Esophagus squamous epithelium (tissue), 5 donors: ENCODE measurements at places on chromosomes 7 and 10.

GRCh38 chr10:30057421-30057841 is 2.0 kb downstream of the JCAD start:
- no peak for DNase-seq

GRCh38 chr10:6781133-6781770 is 201.2 kb upstream of the PRKCQ start:
- no peak for DNase-seq

- no peak for DNase-seq
These were observed 476 bp upstream of the ZNF33B start for GRCh38 chr10:42638821-42639270.

- no peak for DNase-seq
These were observed 100.6 kb downstream of the FAM204A start for GRCh38 chr10:118241229-118242137.

DNA sequence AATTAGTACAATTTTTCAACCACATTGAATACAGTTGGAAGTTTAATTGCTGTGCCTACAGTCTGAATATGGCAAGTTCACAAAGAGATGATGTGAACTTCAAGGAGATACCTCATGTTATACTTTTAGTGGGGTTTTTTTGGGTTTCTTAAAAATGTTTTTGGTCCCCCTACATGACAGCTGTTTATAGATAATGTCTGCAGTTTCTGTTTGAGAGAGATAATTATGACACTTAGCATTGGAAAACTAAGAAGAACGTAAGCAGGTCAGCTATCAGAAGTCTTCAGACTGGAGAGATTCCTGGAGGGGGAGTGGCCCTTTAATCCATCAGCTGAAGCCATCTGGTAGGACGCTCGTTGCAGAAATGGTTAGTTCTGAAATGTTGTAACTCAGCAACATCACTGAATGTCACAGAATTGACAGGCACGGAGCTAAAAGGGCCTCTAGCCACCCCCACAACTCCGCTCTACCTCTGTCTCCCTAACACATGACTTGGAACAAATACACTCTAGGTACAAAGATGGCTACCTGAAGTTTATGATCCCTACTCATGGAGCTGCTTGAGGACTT is 29.0 kb downstream of the TIMM23 start:
- no peak for DNase-seq

- DNase-seq = no peak
These were observed 137.3 kb downstream of the AGMO start for GRCh38 chr7:15424468-15424867.

DNA sequence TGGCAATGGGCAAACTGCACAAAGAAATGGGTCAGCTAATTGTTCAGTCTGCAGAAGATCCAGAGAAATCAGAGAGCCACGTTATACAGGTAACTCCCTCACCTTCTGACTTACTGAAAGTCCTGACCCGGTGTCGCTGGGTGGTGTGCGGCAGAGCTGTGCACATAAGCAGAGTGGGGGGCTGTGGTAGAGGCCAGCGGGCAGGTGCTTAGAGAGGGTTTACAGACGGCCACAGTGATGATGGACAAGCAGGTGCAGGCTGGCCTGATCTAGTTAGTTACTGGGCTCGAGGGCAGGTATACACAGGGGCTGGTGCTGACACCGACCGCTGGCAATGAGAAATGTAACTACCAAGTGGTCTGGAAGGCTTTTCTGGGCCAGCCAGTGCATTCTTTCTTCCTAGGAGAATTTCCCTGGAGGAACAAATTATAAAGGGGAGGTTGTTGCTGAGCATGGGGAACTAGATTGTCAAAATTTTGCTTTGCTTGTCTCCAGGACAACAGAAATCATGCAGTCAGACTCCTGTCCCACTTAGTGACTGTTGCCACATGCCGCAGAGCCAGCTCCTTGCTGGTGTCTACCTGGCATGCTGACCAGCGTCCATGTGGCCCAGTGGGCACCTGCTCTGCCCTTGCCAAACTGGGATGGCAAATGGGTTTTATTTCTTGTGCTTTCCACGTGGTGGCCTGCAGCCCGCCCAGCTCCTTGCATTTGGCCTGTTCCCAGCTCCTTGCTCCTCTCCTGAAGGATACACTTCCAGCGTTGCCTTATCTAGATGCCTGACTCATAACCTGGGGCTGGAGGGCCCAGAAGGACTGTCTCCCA is 28.8 kb downstream of the DENND10 start:
- DNase-seq = no peak

GRCh38 chr10:12638103-12638502 is 288.8 kb downstream of the CAMK1D start:
- DNase-seq = no peak

GRCh38 chr10:132904181-132904813 is 38.1 kb downstream of the CFAP46 start:
- DNase-seq = no peak

- no peak for DNase-seq
These were observed 1.3 kb upstream of the CCDC136 start for GRCh38 chr7:128790315-128791041.

- no peak for DNase-seq
These were observed 4.0 kb downstream of the SCD start for GRCh38 chr10:100350914-100351485.

- DNase-seq = no peak
These were observed 732 bp downstream of the CPVL start for GRCh38 chr7:29145553-29146056.

DNA sequence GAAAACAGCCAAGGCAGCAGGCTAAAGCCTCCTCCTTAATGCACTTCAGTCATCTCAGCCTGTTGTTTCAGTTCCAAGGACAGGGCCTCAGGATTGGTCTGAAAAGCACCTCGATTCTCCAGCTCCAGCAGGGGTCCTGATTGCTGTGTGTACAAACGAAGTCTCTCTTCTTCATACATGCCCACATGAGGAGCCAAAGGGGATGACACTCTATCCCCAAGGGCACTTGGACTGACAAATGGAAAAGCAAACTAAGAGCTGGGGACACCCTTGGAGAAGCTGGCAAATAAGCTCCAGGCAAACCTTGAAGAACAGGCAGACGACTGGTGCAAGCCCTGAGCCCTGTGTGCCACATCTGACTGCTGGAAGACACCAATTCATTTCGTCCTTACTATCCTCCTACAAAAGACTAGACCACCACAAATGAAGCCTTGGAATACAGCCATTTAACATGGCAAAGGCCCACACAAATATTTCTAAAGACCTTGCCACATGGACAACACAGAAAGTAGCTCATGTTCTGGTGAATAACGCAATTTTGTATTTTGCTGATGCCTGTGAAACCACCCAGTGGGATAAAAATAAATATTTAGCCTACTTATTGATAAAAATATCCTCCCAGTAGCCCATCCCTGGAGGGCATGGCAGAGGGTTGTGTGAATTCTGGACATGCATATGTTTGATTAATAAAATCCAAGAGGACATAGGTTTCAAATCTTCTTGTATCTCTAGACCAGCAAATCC is 61.9 kb downstream of the PARD3 start:
- DNase-seq = no peak

GRCh38 chr10:119135513-119135881 is 30.0 kb downstream of the SFXN4 start:
- peak; percentile 2 for DNase-seq

DNA sequence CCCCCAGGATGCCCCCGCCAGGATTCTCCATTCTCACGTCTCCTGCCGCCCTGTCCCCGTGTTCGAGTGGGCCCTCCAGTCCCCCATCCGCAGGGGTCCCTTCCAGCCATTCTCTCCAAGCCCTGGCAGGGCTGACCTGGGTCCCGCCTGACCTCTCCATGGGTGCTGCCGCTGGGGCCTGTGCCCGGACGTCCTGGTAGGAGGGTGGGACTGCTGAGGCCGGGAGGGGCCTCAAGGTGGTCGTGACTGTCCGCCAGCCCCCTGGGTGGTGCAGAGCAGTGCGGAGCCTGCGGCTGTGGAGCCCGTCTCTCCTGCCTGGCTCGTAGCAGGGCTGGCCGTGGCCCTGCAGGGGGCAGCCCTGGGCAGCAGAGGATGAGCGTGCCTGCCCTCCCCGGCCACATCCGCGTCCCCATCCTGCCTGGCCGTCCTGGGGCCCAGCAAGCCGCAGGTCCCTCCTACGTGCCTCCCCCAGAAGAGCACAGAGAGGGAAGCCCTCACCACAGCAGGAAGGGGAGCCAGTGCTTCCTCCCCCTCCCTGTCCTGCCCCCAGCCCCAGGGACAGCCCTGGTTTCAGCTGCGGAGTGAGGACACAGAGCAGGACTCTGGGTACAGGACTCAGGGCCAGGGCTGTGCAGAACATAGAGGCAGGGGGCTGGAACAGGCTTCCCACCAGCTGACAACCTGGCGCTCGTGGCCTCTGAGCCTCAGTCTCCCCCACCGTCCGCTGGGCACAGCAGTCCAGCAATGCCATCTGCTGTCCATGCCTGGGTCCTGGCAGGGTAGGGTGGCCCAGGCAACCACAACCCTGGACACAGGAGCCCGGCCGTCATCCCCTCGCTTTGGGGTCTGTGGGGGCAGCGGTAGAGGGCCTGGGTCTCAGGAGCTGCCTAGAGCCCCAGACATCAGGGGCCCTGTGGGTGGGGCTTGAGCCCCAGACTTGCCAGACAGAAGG is 1.5 kb upstream of the GRIFIN start:
- DNase-seq = no peak

GRCh38 chr7:65239324-65239706 is 134.3 kb upstream of the ZNF92 start:
- DNase-seq = no peak

DNA sequence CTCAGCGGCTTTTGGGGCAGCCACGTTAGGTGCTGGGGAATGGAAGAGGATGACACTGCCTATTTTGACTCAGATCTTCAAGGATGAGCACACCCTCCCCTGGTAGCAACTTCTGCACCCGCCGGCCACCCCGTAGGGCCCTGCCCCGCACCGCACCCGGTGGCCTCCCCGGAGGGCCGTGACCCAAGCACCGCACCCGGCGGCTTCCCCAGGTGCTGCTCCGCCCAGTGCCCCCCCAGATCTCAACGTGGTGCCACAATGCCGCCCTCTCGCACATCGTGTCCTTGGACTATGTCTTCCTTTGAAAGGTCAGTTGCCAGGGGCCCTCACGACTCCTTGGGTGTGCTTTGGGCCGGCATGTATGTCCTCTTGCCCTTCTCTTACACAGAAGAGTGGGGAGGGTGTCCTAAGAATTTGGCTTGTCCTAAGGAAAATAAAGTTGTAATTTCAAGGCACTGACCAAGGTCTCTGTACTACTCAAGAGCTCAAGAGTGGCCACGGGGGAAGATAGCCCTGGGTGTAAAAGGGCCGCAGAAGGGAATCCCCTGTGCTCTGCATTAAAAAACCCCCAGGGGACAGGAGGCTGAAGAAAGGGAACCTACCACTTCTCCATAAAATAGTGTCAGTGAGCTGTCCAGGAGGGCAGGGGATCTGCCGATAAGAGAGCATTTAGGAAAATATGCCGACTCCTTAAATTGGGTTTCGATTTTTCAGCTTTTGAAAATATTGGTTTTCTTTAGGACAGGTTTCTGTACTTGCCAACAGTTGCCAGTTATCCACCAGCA is 1.6 kb upstream of the LANCL2 start:
- no peak for DNase-seq

DNA sequence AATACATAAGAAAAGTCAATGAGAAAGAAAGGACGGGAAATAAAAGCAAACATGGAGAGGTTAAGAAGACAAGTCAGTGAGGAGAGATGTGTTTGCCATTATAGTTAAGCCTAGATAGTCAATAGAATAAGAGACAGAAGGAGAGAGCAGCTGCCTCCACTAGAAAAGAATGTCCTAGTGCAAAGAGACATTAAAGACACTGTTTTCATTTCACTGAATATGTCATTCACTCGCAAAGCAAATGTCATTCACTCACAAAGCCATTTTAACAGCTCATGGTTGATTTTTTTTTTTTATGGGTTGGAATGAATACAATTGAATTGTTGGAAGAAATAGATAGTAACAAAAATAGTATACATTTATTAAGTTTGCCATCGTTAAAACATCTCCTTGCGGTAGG is 1007.6 kb downstream of the DNAJB9 start:
- no peak for DNase-seq

DNA sequence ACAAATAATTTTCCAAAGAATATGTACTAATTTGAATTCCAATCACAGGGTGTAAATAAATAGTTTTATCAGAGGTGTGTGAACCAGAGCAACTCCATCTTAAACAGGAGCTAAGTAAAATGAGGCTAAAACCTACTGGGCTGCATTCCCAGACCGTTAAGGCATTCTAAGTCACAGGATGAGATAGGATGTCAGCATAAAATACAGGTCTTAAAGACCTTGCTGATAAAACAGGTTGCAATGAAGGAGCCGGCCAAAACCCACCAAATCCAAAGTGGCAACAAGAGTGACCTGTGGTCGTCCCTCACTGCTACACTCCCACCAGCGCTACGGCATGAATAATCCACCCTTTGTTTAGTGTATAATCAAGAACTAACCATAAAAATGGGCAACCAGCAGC is 291.7 kb upstream of the SEMA3D start:
- DNase-seq = no peak

DNA sequence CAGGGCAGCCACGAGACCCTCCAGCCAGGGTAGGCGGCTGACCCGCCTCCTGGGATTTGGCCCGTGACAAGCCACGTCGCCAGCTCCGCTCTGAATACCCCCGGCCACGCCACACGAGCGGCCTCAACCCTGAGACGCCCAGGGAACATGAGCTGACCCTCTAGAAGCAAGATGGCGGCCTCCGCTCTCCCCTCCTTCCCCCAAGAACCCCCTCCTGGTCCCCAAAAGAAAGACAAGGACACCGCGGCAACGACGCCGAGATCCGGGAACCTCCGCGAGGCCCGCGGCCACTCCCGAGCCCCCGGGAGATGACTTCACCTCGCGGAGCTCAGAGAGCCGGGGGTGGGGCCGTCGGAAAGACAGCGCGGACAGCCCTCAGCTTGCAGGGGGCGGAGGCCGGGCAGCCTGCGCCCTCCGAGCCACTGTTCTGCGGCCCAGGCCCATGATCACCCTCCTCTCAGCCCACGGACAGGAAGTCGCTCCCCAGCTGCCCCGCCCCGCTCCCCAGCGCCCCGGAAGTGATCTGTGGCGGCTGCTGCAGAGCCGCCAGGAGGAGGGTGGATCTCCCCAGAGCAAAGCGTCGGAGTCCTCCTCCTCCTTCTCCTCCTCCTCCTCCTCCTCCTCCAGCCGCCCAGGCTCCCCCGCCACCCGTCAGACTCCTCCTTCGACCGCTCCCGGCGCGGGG is at the start of gene RALA:
RALA (plus strand) TSS at position 526 of the 685 bp plus-strand sequence. CDS start 63,096 bp downstream, outside the sequence.
- peak; percentile 44 for DNase-seq

GRCh38 chr10:18140149-18140956 is at the start of gene CACNB2:
Gene CACNB2, plus strand, starts transcription at chr10:18140424.
- no peak for DNase-seq

- DNase-seq = no peak
These were observed 141.9 kb downstream of the ELFN1 start for GRCh38 chr7:1811850-1812508.

- DNase-seq = no peak
These were observed 673.6 kb downstream of the IPMK start for GRCh38 chr10:57593983-57594573.
